ENCODE measurements at places on chromosomes 16 and 17. TPM values are rescaled to one million over a fixed set of nuclear protein-coding genes. Genes with fewer than 3 reads are reported as not detected.

SRP68 gene
- 79.1 TPM for total RNA-seq

CMTR2 gene
- total RNA-seq: 10.7 TPM

FNDC8 gene
- total RNA-seq: 0.07 TPM

PRSS22 gene
- total RNA-seq: 0.78 TPM

ASB16 gene
- total RNA-seq: 0.07 TPM

KRT24 gene
- total RNA-seq: not detected

TEX19 gene
- total RNA-seq: 0.49 TPM

OR1G1 gene
- total RNA-seq: not detected

OVCA2 gene
- total RNA-seq: 80.8 TPM

DNAH17 gene
- 0.85 TPM for total RNA-seq

ELMO3 gene
- 0.80 TPM for total RNA-seq

CCL11 gene
- total RNA-seq: not detected

PRSS53 gene
- 1.1 TPM for total RNA-seq

CSH1 gene
- not detected for total RNA-seq

ADAP2 gene
- 3.1 TPM for total RNA-seq

DLG4 gene
- total RNA-seq: 5.8 TPM

INO80E gene
- total RNA-seq: 102 TPM

TMEM114 gene
- total RNA-seq: not detected

ENKD1 gene
- total RNA-seq: 12.3 TPM

TBC1D3D gene
- total RNA-seq: 0.06 TPM

QRICH2 gene
- 1.1 TPM for total RNA-seq

ACSM2A gene
- not detected for total RNA-seq

TPPP3 gene
- 10.6 TPM for total RNA-seq

CBFB gene
- 57.4 TPM for total RNA-seq

CCL8 gene
- not detected for total RNA-seq

CCDC182 gene
- not detected for total RNA-seq
